ENCODE measurements at places on chromosomes 1 and 21.
A peak's percentile ranks its signal among the peaks of the same experiment; 100 is the strongest.

- DNase-seq, result no peak
Measured at GRCh38 chr1:106613861-106614260, 442.6 kb upstream of the PRMT6 start.

DNA sequence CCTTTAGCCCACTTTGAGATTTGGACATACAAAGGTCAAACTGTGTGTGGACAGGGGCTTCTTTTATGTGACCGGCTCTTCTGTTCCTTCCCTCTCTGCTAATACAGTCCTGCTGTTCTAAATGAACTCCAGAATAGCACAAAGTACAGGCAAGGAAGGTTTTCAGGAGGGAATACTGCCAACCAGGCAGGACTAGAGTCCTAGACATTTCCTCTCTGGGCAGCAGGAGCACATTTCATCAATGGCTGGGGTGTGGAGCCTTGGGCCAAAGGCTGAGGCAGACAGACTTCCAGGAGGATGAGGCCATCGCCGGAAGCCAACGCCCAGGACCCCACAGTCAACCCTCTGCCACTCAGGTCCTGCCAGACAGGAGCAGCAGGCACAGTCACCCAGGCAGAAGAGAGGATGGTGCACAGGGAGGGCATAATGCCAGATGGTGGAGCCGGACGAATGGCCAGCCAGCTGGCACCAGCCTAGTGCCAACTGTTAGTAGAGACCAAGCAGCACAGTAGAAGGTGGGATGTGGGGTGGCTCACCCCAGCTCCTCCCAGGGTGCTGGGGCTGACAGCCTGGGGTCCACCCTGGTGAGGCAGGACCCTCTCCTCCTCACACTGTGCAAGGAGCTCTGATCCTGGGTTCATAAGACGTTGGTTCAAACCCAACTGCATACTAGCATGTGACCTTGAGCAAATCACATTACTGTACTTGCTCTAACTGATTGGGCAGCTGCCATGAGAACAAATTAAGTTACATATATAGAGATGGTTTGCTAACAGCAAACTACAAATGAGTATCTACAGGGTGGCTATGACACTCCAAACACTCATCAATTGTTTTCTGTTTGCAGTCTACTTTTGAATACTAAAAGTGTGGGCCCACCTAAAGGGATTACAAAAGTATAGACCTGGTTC is 410.7 kb downstream of the SIPA1L2 start:
- peak; percentile 66 for DNase-seq

DNA sequence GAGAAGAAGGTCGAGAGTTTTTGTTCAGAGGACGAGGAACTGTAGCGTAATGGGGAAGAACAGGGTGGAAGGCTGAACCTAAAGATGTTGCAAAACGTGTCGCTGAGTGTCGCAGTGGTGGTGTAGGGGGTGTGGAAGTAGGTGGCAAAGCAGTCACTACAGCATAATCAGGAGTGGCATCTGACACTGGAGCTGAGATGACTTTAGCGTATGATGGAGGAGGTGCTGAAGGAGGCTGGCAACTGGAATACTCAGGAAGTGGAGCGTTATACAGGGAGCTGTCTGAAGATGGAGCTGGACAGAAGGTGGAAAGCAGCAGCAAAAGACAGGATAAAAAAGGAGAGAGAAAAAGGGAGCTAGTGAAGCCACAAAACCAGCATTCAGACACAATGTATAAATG is 89.9 kb upstream of the LBR start:
- no peak for DNase-seq

DNA sequence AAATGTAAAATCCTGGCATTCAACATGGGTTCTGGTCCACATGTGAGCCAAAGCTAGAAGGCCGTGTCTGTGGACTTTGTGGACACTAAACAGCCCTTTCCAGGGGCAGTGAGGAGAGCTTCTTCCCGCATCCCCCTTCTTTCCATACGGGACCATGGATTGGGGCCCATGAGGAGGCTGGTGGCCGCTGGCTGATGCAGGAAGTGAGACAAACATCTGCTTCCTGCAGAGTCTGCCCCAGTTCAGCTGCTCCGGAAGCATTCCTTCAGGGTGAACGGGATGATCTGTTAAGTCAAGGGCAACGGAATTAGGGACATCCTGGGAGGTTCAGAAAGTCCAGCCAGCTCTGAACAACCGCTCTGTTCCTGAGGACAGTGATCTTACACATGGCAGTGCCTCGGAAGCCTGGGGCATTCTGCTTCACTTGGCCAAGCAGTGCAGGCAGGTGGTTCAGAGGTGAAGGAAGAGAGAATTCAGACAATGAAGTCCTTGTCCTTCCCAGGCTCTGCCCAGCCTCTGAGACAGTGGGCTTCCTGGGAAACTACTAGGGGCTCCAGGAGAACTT is 1.5 kb downstream of the CA6 start:
- DNase-seq, result no peak

- DNase-seq, result no peak
Measured at GRCh38 chr1:242743983-242744780, 219.7 kb upstream of the PLD5 start.

GRCh38 chr1:48248356-48248755 is 25.8 kb downstream of the SLC5A9 start:
- no peak for DNase-seq

DNA sequence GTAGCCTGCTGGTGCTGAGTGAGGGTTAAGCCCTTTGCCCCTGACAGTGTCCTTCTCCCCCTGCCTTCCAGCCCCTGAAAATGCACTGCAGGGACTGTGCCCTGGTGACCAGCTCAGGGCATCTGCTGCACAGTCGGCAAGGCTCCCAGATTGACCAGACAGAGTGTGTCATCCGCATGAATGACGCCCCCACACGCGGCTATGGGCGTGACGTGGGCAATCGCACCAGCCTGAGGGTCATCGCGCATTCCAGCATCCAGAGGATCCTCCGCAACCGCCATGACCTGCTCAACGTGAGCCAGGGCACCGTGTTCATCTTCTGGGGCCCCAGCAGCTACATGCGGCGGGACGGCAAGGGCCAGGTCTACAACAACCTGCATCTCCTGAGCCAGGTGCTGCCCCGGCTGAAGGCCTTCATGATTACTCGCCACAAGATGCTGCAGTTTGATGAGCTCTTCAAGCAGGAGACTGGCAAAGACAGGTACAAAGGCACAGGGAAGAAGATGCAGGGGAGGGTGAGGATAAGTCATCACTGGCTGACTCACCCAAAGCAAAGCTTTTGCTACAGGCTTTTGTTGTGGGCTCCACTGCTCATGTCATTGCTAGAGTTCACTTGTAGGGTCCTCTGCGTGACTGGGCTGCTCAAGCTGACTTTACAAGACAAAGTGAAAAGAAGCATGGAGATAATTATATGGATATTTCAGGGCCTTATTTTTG is 174.9 kb downstream of the PIGK start:
- DNase-seq, result no peak

- DNase-seq, result peak; percentile 31
Measured at GRCh38 chr1:235329139-235329902, 951 bp downstream of the GGPS1 start.

- peak; percentile 49 for DNase-seq
Measured at GRCh38 chr1:31815752-31816500, at the start of gene SPOCD1. Gene SPOCD1, minus strand, starts transcription at chr1:31816022. Its CDS starts 689 bp downstream, at chr1:31815333.

- DNase-seq, result peak; percentile 52
Measured at GRCh38 chr1:59976194-59977074, 49.9 kb upstream of the CYP2J2 start.

GRCh38 chr1:117210831-117211261 is at the start of gene VTCN1:
Gene VTCN1, minus strand, starts transcription at chr1:117210927. Its CDS starts 72 bp downstream, at chr1:117210855.
- DNase-seq, result no peak

DNA sequence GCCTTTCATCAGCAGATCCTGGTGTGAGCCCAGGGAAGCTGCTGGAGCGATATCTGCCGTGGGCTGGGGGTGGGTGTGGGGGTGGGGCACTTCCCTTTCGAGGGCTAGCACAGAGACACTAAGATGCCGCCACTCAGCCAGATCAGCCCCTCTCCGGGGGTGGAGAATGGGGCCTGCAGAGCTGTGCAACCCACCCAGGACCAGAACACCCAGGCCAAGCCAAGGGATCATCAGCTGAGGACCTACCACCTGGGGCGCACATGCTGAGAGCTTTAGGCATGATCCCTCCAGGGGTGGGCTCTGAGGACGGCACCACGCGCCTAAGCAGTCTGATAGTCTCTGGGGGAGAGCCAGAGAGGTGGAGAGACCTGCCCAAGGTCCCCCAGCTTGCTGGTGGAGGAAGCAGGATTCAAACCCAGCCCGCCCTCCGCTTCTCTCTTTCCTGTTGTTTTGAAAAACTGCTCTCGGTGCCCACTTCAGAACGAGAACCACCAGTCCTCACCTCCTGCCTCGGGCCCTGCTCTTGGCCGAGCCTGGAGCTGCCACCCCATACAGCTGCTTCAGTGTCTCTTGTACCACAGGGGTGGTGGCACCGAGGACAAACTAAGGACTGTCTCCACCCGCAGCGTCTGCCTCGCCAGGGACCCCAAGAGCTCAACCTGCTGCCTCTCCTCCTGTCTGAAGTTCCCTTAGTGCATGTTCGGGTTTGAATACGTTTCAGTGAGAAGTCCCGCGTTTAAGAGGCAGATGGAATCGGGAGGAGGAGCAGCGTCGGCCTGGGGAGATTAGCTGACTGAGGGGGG is 39.7 kb upstream of the RUNX3 start:
- DNase-seq, result no peak

DNA sequence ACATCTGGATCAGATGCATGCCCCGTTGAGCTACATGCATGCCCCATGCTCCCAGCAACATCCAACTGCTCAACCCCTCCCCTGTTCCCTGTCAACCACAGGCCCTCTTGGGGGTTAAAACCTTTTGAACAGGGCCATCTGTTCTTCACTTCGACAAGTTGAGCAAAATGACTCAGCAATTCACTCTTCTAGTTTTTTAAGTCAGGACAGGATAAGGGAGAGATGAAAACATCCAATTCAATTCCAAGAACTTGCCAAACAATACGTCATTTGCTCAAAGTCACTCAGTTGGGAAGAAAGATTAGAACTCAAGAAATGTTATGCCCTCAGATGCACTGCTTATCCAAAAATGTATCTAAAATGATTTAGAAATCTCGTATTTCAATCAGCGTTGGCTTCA is 46.1 kb upstream of the MTF2 start:
- no peak for DNase-seq

- DNase-seq, result no peak
Measured at GRCh38 chr1:208756339-208756981, 512.3 kb upstream of the PLXNA2 start.

DNA sequence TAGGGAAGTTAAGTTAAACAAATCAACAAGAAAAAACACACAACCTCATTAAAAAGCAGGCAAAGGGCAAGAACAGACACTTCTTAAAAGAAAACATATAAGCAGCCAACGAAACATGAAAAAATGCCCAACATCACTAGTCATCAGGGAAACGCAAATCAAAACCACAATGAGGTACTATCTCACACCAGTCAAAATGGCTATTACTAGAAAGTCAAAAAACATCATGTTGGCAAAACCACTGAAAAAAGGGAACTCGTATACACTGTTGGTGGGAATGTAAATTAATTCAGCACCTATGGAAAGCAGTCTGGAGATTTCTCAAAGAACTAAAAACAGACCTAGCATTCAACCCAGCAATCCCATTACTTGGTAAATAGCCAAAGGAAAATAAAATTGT is 51.1 kb downstream of the HSF2BP start:
- DNase-seq, result no peak

- peak; percentile 68 for DNase-seq
Measured at GRCh38 chr1:154813300-154813816, 56.7 kb downstream of the KCNN3 start.

GRCh38 chr1:92482665-92483609 is 3.8 kb downstream of the GFI1 start:
- DNase-seq, result peak; percentile 28
